ENCODE measurements at places on chromosomes 7 and 10.

- DNase-seq: no peak
Measured at GRCh38 chr10:3355536-3355935, 183.0 kb upstream of the PITRM1 start.

GRCh38 chr10:87642988-87643387 lies 16.7 kb upstream of the PAPSS2 start:
- DNase-seq: no peak

DNA sequence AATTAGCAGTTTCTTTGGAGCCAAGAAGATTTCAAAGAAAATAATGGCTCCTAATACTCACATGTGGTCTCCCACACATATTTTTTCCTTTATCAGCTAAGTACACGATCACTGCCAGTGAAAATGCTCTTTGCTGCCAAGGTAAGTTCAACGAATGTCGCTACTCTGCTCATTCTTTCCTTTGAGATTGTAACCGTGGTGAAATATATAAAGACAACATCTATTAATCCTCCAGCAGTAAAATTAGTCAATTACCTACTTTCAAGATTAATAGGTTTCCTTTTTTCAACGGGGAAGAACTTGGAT lies 672.2 kb downstream of the GATA3 start:
- DNase-seq: no peak

GRCh38 chr7:123580406-123581161 lies 21.0 kb upstream of the ASB15 start:
- DNase-seq: no peak

- DNase-seq: no peak
Measured at GRCh38 chr10:110858297-110858934, 13.3 kb upstream of the PDCD4 start.

DNA sequence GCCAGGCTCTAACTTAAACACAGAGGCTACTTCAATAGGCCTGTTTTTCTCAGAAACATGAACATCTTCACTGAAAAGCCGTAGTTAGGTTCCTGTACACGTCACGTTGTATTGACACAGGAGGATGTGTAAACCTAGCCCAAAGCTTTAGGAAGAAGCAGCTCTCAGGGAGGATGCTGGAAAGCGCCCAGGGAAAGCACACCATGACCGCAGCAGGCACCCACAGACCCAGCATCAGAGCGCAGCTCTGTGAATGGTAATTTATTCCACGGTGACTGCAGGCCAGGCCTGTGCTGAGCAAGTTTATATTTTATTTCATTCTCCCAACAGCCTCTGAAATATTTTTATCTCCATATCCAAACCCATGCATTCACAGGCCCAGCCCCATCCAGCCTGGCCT lies 51.1 kb downstream of the ASB13 start:
- DNase-seq: no peak

DNA sequence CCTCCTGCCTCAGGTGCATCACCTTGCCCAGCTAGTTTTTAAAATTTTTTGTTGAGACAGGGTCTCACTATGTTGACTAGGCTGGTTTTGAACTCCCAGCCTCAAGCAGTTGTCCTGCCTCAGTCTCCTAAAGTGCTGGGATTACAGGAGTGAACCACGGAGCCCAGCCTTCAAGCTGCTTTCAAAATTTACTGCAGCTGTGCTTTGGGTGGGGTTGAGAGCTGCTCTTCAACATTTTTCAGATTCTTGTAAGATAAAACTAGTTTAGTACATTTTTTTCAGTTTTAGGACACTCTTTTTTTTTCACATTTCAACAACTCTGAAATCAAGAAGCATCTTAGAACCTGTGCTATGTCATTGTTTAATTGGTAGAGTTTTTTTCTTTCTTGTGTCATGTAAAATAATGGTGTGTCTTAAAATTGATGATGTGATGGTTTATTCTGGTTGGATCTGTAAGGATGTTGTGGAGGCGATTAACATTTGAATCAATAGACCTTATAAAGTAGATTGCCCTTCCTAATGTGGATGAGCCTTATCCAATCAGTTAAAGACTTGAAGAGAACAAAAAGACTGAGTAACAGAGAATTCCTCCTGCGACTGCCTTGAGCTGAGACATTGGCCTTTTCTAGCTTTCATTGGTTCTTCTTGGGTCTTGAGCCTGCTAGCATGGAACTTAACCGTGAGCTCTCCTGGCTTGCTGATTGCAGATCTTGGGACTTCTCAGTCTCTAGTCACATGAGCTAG lies 13.5 kb downstream of the PLEKHA8 start:
- no peak for DNase-seq

DNA sequence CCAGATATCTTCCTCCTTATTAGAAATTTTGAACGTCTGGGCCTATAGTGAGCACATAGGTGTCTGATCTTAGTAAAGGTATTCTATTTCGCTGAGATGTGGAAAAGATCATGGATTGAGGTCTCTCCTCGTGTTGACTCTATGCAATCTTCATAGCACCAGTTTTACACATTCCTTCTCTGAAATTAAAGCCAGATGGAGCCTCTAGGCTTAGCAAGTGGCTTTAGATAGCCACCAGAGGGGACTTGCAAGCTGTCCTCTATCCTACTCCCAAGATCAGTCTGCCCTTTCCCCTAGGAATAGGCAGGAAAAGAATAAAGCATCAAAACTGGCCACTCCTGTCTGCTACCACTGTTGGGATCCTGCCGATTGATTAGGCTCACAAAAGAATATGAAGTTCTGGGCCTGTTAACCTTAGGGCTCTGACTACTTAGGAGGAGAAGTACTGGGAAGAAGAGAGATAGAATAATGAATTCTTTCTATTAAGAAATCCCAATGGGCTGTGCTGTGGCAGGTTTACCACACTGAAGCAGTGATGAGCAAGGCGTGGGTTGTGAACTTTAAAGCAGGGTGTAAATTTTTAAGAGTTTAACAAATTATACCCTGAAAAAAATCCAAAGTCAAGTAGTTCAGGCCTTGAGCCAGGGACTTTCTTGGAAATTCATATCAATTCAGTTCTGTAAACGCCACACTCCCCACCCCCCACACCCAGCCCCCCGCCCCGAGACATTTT lies 2.2 kb upstream of the STRIP2 start:
- DNase-seq: no peak

DNA sequence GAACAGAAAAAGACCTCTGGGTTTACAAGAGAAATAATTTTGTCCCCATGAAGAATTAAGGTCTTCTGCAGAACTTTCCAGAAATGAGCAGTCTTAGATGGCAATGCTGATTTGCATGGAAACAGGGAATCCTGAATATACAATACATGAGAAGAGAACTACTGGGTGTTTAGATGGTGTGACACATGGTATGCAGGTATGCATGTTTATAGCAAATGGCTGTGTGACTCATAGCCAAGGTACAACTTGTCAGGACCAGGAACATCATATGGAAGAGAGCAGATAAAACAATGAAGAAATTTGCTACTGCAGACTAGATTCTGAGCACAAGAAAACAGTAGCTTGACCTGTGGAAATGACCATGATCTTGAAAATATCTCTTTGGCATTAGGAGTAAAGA lies 907.8 kb downstream of the GATA3 start:
- DNase-seq: no peak

DNA sequence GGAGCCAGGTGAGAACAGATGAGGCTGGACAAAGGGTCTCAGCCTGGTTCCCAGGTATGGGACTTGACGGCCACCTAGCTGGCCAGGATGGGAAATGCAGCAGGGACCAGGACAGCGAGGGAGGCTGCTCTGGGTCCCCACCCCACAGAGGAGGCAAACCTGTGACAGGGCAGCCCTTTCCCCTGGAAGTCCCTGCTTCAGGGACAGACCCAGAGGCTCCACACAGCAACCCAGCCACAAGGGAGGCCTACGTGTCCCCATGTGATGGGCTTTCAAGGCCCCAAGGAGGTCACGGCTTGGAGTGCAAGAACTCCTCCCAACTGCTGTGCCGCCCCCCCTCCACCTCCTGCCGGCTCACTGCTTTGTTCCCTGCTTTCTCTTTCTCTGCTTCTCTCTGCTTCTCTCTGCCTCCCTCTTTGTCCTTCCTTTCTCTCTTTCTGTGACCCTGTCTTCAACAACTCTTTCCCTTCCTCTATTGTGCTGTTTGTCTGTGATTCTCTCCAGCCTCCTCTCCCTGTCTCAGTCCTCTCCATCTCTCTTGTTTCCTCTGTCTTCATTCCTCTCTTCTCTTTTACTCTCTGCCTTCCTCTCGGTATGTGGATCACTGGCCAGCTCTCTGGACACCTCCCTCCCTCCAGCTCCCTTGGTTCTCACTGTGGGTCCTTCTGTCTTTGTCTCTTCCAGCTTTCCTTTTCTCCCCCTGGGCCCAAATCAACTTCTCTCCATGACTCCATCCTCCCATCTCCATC lies 9.6 kb upstream of the EIF5AL1 start:
- DNase-seq: no peak

All from globus pallidus (tissue), 1 donor.